ENCODE measurements at places on chromosomes 4 and X.

DNA sequence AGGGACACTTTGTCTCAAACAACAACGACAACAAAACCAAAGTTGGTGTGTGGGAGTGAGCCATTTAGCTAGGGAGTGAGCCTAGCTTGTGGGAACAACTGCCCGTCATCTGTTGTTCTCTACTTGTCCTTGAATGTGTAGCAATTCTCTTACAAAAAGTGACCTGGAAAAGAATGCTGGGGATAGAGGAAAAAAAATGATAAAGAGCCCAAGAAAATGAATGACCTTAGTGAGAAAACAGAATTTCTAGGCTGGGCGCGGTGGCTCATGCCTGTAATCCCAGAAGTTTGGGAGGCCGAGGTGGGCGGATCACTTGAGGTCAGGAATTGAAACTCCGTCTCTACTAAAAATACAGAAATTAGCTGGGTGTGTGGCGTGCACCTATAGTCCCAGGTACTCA is 19.6 kb downstream of the SEPTIN6 start:
- no peak for DNase-seq

- no peak for DNase-seq
These were observed 187.4 kb downstream of the SOX3 start for GRCh38 chrX:140317462-140317861.

- no peak for DNase-seq
These were observed 187.2 kb downstream of the AR start for GRCh38 chrX:67731061-67731460.

- no peak for DNase-seq
These were observed 46.9 kb downstream of the TMEM131L start for GRCh38 chr4:153512952-153513500.

DNA sequence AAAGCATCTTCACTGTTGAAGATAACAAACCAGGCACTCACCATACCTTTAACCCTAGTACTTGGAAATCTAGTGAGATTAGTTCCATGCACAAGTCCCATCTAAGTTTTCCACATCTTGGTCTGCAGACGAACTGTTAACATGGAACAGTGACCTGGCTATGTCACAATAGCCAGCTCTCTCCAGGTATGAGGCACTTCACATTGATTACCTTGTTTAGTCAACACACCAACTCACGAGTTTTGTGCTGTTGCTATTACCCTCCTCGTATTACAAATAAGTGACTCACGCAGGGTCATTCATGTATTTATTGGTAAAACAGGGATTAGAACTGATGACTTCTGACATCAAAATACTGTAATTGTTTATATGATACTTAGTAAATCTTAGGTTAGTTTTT is 36.4 kb upstream of the FRAS1 start:
- DNase-seq: no peak

Measured in stimulated activated CD8-positive, alpha-beta memory T cell treated with anti-CD3 and anti-CD28 coated beads, Interleukin-7, amount 100 ng/mL, for 4 hours (primary cell).